Activated naive CD8-positive, alpha-beta T cell treated with anti-CD3 and anti-CD28 coated beads for 36 hours (primary cell): ENCODE measurements at places on chromosomes 5 and 9.

GRCh38 chr9:96186591-96187011 is 115.4 kb downstream of the HSD17B3 start:
- no peak for DNase-seq

DNA sequence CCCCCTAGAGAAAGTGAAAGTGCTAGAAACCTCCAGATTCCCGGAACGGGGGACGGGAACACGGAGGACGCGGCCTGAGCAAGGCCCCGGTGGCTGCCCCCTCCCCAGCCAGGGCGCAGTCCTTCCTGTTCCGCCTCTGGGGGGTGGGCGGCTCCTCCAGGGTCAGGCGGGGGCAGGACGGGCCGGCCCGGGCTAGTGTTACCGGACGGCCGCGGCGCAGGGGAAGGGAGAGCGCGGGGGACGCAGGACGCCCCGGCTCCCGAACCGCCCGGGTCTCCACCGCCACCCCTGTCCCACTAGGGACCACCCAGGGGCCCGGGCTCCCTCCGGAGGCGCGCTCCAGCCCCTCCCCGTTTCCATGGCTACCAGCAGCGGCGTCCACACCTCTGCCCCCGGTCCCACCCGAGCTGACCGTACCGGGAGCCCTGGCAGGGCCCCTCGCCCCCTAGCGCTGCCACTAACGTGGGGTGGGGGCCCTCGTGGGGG is 579 bp downstream of the SLC12A7 start:
- DNase-seq = peak; percentile 32

GRCh38 chr5:105207066-105207465 is 1644.5 kb upstream of the NUDT12 start:
- DNase-seq = no peak

DNA sequence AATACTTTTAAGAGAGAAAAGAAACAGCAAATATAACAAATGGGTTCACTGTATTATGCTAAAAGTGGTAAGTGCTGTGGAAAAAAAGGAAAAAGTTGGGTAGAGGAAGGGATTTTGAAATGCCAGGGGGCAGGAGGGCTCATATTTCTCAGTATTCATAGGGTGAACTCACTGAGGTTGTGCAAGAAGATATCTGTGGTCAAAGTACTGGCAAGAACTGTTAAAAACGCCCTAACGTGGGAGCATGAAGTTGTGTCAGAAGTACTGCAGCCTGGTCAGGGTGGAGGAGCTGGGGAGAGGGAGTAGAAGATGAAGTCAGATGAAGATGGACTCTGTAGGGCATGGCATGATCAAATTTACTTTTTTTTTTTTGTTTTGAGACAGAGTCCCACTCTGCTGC is 31.2 kb upstream of the SLC28A3 start:
- DNase-seq = no peak

- peak; percentile 68 for DNase-seq
These were observed 115.9 kb downstream of the CDC42SE2 start for GRCh38 chr5:131379723-131380122.

GRCh38 chr9:94734054-94734754 is 7.7 kb downstream of the AOPEP start:
- no peak for DNase-seq

- no peak for DNase-seq
These were observed 139.5 kb upstream of the SLC27A6 start for GRCh38 chr5:128825826-128826225.

DNA sequence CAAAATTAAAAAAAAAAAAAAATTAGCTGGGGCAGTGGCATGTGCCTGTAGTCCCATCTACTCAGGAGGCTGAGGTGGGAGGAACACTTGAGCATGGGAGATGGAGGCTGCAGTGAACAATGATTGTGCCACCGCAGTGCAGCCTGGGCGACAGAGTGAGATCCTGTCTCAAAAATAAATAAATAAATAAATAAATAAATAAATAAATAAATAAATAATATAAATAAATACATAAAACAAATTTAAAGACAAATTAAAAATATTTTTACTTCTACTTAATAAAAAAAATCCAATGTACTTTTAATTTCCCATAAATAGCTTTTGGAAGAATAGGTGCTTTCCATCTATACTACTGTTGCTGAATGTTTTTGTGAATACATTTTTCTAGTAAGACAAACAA is 598.4 kb upstream of the EDIL3 start:
- DNase-seq = no peak

DNA sequence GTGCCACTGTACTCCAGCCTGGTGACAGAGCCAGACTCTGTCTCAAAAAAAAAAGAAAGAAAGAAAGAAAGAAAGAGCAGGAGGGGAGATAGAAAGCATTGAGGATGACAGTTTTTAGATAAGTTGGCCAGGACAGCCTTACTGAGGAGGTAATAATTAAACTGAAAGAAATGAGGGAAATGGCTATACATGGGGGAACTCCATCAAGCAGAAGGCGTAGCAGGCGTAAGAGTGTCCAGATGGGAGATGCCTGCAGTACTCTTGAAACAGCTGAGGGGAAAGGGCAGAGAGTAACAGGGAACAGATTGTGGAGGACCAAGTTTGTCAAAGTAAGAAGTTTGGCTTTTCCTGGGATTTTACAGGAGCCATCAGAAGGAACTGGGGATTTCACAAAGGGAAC is 57.5 kb downstream of the HMGCS1 start:
- no peak for DNase-seq

GRCh38 chr9:69554945-69555344 is 117.2 kb downstream of the APBA1 start:
- no peak for DNase-seq

DNA sequence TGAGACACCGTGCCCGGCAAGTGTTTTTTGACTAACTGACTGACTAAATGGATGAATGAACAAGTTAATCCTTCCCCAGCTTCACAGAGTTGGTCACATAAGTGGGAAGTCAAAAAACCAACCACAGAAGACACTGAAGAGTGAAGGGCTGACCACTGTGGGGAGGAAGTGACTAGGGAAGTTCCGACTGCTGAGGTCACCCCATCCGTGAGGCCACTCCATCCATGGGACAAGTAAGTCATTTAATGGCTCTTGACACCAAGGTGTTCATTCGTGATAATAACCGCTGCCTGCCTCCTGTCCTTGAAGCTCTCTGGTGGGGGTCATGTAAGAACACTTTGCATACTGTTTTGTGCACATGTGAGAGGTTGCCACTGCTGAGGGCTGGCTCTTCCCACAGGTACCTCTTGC is 22.2 kb upstream of the CXCL14 start:
- no peak for DNase-seq

- DNase-seq = no peak
These were observed 68.6 kb upstream of the LMX1B start for GRCh38 chr9:126545106-126545505.

DNA sequence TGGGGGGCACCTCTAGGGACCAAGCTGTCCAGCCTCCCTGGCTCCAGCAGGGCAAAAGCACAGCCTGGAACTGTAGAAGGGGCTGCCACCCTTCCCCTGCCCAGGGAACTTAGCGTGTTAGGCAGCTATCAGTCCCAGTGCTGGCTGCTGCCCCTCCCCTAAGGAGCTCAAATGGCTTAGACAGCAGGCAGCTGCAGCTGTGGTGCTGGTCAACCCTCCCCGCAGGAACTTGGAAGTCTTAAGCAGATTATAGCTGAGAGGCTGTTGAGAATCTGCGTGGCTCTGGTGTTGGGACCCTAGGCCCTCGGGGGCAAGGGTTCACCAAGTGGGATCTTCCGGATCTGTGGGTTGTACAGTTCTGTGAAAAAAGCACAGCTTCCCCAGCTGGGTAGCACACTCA is 536.5 kb upstream of the CDH10 start:
- no peak for DNase-seq

DNA sequence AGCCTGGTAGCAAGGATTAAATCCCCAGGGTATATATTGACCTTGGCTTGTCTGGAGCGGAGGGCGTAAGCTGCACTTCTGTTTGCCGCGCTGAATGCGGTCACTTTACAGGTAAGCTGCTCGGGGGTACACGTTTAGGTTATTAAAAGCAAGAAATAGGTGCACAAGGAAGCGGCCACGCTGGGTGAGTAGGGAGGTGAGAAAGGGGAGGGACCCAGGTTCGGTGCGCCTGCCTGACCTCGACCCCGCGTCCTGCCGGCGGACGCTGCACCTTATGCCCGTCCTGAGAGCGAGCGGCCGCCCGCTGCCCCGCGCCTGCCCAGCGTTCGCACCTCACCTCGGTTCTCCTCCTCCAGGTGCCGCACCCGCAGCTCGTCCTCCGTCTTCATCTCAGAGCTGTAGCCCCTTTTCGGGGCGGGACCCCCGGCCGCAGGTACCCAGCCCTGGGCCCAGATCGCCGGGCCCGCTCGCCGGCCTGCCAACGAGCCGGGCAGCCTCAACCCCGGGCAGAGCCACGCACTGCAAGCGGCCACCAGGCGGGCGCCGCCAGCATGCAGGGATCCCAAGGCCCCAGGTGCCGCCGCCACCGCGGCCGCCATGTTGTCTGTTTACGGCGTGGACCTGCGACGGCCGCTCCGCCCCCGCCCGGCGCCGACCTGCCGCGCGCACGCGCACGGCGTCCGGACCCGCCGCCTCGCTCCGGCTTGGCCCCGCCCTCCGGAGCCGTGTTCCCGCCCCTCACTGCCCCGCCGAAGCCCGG is at the start of gene AUH:
Gene AUH, minus strand, starts transcription at position 628 of the 760 bp plus-strand sequence. Its CDS starts 29 bp downstream, at position 599.
- DNase-seq = peak; percentile 91

- no peak for DNase-seq
These were observed 322.4 kb downstream of the LRRC70 start for GRCh38 chr5:62900976-62901375.

DNA sequence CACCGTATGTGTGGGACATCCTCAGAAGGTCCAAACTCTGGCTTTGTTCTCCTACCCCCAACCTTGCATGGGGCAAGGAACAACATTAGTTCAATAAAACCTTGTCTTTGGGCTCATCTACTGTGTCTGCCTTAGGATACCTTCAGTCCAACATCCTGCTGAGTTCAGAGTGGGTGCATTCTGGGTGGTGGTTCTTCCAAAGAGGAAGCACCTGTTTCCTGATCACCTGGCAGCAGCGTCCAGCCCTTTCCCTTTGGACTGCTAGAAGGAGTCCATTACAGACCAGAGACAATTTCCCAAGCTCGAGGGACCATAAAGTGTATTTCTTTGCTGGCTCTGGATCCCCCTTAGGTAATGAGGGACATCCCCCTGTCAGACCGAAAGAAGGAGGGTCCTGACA is 154.1 kb downstream of the SEMA6A start:
- DNase-seq = no peak

GRCh38 chr9:8521112-8521511 is 721.5 kb upstream of the DMAC1 start:
- DNase-seq = no peak

DNA sequence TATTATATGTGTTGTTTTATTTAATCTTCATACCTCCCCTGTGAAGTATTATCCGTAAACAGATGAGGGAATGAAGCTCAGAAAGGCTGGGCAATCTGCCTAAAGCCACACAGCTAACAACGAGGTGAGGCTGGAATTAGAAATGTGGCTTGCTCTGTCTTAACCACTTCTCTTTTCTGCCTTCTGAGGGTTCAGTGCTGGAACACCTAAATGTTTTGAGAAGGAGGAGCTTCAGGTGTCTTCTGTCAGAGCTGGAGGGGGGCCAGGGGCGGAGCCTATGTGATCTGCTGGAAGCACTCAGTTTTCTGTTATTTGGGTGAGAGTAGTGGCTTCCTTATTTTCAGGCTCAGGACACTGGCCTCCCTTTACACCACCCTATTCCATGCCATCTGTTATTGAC is 35.0 kb upstream of the ARAP3 start:
- no peak for DNase-seq

DNA sequence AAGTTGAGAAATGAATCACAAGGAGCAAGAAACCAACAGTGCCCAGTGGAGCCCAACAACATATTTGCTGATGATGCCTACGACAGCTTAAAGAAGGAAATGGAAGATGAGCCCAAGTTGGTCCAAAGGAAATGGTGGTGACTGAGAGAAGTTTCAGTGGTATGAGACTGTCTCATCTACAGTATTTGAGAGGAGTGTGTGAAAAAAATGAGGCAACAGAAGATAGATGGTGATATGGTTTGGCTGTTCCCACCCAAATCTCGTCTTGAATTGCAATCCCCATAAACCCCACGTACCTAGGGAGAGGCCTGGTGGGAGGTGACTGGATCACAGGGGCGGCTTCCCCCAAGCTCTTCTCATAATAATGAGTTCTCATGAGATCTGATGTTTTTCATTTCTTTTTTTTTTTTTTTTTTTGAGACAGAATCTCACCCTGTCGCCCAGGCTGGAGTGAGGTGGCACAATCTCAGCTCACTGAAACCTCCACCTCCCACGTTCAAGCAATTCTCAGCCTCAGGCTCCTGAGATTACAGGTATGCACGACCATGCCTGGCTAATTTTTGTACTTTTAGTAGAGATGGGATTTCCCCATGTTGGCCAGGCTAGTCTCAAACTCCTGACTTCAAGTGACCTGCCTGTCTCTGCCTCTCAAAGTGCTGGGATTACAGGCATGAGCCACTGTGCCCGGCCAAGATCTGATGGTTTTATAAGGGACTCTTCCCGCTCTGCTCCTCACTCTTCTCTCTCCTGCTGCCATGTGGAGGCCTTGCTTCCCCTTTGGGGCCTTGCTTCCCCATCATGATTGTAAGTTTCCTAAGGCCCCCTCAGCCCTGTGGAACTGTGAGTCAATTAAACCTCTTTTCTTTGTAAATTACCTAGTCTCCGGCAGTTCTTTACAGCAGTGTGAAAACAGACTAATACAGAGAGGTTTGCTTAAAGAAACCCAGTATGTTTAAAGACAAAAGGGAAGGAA is 30.2 kb downstream of the EFCAB9 start:
- DNase-seq = peak; percentile 60

- no peak for DNase-seq
These were observed 69.0 kb downstream of the DAB2IP start for GRCh38 chr9:121720311-121721057.

- DNase-seq = no peak
These were observed 137.7 kb upstream of the SMIM23 start for GRCh38 chr5:171647904-171648260.

DNA sequence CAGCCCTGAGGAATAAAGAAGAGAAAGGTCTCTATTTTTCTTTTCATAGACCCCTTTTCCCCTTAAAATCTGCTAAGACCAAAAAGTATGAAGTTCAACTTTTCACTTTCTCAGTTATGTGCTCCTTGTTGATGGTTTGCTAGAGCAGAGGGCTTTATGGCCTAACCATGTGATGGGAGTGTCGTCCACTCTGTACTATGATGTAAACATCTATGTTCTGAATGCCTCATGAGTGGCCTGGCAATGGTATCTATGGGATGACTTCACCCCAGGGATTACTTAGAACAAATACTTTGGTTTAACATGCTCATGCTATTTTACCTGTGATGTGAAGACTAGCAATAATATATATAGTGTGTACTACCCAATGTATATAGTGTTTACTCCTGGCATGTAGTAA is 43.7 kb upstream of the MIER3 start:
- no peak for DNase-seq

DNA sequence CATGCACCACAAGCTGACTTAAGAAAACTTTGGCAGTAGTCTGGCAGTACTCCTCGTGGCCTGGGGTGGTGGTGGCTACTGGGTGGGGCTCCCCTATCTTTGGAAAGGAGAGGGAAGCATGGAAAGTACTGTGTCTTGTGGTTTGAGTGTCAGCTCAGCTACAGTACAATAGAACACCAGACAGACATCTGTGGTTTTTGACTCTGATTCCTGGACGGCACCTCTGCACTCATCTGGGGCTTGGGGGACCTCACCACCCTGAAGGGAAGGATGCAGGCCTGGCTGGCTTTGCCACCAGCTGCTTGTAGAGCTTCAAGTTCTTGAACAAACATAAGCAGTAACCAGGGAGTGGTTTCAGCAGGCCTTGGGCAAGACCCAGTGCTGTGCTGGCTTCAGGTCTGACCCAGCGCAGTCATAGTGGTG is 40.6 kb downstream of the TNFSF8 start:
- peak; percentile 46 for DNase-seq

- DNase-seq = no peak
These were observed 594.1 kb upstream of the BRINP1 start for GRCh38 chr9:119963258-119963797.
